Non-pigmented ciliary epithelial cell (primary cell): ENCODE measurements at places on chromosomes 6 and 20.

- DNase-seq: no peak
Observed at GRCh38 chr20:54153041-54153327, 20.8 kb downstream of the CYP24A1 start.

GRCh38 chr6:132733283-132733682, 19.4 kb upstream of the VNN1 start:
- no peak for DNase-seq

- no peak for DNase-seq
Observed at GRCh38 chr6:114342086-114342825, 567 bp downstream of the HS3ST5 start.

- DNase-seq: peak; percentile 85
Observed at GRCh38 chr6:138970856-138971425, 17.1 kb downstream of the REPS1 start.

DNA sequence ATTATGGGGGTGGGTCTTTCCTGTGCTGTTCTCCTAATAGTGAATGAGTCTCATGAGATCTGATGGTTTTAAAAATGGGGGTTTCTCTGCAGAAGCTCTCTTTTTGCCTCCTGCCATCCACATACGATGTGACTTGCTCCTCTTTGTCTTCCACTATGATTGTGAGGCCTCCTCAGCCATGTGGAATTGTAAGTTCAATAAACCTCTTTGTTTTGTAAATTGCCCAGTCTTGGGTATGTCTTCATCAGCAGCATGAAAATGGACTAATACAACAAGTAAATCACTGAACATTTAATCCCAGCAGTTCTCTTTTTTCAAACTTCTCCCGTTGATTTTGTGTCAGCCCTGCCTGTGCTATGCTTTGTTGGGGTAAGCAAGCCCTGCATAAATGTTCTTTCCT, 95.2 kb downstream of the FAM217A start:
- DNase-seq: no peak

- DNase-seq: no peak
Observed at GRCh38 chr6:132381381-132381780, 19.9 kb downstream of the MOXD1 start.

DNA sequence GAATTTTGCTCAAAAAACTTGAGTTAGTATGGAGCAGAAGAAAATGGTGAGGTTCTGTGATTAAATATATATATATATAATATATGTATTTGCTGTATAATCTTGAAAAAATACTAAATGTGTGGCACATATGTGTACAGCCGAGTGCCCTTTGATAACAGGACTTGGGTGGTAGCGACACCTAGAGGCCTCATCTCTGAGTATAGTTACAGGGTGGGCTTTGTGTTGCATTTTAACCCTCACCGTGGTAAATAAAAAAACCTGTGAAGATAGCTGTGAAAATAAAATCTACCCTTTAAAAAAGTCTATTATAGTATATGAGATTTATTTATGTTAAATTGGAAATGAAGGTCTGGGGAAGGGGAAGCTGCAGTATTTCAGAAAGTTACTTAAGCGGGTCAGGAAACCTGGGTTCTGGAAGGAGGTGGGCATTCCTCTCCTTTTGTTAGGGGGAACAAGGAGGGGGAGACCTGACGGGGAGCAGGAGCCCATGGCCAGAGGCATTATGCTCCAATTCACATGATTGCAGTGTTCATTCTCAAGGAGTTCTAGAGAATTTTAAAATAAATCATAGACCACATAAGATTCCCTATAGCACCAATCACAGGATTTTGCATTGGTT, 82.7 kb downstream of the SH3BGRL2 start:
- peak; percentile 3 for DNase-seq

DNA sequence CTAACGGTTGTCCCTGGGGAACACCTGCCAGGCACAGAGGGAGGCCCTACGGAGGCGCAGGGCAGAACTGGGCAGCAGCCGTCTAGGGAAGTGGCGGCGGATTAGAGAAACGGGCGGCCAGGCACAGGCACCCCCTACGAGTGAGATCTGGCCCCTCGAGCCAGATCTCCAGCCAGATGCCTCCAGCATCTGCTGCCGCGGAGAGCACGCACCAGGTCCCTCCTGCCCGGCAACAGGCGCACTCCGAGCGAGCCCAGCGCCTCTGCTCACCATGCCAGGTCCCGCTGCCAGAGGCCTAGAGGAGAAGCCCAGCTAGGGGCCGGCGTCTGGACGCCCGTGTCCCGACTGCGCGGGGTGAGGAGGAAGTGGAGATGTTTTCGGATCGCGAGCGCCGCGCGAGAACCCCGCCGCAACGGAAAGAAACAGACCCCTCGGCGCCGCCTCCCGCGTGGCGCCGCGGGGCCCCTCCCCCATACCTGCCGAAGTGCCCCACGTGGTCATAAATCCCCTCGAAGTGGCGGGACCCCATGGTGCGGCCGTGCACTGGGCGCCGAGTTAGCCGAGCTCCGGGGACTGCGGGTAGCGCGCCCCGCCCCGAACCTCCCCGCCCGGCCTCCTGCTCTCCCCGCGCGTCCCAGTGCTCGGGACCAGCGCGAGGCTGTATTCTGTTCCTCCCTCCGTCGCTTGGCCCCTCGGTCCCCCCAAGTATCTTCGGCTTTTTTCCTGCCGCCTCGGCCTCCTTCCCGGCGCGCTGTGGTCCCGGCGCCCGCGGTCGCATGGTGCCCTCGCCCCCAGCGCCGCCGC, at the start of gene SLC22A16:
SLC22A16 (minus strand) TSS at position 568 of the 804 bp plus-strand sequence; CDS start at position 529, 39 bp downstream.
- DNase-seq: no peak

GRCh38 chr20:7692478-7692877, 247.8 kb downstream of the HAO1 start:
- no peak for DNase-seq

DNA sequence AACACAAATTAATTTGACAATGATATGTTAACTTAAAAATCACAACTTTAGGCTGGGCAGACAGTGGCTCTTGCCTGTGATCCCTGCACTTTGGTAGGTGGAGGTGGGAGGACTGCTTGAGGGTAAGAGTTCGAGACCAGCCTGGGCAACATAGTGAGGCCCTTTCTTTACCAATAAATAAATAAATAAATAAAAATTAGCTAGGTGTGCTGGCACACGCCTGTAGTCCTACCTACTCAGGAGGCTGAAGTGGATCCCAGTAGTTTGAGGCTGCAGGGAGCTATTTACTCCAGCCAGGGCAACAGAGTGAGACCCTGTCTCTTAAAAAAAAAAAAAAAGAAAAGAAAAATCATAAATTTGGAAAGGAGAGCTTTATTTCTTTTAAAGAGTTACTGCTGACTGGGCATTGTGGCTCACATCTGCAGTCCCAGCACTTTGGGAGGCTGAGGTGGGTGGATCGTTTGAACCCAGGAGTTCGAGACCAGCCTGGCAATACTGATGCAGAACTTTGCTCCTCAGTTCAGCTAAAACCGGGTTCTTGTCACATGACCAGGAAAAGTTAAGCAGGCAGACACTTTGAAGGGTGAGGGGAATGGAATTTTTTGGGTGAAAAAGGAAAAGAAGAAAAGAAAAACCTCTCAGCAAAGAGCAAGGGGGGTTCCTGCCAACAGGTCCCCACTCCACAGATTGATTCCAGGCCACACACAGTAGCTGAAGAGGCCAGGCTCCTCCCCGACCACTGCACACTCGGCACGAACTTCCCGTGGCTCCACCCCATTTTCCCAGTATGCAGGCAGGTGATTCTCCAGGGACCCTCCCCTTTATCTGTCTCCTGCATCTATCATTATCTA, 44.0 kb upstream of the DDR1 start:
- no peak for DNase-seq

DNA sequence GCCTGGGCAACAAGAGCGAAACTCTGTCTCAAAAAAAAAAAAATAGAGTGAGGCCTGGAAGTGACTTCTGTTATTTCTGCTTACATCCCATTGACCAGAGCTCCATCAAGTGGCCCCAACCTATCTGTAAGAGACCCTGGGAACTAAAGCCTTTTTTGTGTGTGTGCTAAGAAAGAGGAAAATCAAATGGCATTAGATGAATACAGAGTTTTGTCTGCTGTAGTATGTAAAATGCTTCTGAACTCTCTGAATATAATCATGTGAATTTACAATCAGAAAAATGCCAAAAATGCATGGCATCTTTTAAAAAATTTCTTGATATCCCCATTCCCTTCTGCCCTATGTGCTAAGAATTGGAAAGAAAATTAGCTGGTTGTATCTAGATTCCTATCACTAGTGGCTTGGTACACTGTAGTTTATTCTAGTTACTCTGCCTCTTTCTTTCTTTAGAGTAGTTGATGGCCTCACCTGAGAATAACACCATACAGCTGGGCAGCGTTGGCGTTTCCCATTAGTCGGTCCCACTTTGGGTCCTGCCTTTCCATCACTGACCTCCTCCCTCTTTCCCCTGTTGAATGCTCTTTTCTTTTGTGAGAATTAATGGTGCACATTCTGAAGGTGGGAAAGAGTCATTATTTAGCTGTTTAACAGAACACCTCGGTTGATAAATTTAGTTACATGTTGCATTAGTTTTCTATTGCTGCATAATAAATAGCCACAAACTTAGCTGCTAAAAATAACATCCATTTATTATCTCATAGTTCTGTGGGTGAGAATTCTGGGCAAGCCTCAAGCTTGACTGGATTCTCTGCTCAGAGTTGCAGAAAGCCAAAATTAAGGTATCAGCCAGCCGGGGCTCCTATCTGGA, 38.2 kb downstream of the SAMD5 start:
- DNase-seq: no peak

DNA sequence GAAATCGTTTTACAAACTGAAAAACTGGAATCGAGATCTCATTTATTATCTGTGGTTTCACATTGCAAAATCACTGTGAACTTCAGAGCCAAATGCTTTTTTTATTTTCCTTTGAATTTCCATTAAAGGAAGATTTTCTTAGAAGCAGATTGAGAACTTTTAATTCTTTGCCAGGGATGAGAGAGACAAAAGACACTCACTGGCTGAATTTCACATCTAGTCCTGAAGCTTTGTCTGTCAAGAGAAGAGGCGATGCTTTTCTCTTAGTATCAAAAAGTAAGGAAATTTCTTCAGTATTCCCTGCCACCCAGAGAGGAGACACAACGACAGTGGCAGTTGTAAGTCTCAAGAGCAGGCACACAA, 141.8 kb downstream of the TMEM200A start:
- no peak for DNase-seq

DNA sequence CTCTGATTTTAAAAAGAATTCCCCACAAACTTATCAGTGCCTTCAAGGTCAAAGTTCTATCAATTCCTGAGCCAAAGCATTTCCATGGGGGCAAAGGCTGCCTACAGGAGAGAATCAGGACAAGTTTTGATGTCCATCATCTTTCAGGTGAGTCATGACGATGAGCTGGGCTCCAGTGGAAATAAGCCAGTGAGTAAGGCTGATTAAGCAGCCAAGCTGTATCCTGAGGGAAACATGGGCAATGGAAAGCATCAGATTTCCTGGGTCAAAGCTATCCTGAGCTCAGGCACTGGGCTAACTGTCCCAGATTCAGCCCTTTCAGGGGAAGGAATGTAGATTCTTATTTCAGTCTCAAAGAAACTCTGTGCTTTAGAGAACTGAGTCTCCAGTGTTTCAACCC, 377.4 kb downstream of the CD109 start:
- DNase-seq: no peak

DNA sequence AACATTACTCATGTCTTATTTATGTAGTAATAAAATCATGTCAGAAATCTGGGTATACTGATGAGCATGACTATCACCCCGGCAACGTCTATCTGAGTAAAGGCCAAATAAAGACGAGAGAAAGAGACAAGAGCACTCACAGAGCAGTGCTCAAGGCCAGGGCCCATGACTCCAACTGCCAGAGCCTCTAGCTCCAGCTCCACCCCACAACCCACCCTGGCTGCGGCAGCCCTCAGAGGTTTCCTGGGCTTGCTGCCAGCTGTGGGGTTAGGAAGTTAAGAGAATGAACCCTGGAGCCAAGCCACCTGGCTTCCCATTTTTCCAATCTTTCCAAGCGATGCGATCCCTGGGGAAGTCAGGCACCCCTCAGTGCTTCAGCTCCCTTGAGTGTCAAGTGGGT, 92.0 kb upstream of the PAX1 start:
- DNase-seq: no peak

DNA sequence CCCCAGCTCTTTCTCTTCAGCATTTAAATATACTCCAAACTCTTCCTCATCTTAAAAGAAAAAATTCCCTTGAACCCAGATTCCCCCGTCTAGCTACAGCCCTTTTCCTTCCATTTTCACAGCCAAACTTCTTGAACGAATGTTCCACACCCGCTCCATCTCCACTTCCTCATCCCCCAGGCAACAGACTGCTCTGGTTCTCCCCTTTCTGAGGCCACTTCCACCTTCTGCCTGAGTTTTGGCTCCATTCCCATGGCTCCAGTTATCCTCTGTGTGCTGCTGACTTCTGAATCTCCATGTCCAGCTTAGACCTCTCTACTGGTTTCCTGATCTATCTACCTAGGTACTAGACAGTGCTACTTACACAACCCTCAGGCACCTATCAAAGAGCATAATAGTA, 106.4 kb downstream of the RALGAPA2 start:
- no peak for DNase-seq

DNA sequence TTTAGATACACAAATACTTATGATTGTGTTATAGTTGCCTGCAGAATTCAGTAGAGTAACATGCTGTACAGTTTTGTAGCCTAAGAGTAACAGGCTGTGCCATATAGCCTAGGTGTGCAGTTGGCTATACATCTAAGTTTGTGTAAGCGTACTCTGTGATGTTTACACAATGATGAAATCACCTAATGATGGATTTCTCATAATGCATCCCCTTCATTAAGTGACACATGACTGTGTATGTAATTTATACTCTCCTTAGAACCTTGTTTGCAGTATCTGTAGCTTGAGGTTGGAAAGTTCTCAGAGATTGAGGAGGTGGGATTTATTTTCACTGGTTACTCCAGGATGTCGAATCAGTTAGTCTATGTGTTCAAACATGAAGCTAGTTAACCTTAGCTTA, 67.0 kb upstream of the TMEM30A start:
- DNase-seq: no peak

DNA sequence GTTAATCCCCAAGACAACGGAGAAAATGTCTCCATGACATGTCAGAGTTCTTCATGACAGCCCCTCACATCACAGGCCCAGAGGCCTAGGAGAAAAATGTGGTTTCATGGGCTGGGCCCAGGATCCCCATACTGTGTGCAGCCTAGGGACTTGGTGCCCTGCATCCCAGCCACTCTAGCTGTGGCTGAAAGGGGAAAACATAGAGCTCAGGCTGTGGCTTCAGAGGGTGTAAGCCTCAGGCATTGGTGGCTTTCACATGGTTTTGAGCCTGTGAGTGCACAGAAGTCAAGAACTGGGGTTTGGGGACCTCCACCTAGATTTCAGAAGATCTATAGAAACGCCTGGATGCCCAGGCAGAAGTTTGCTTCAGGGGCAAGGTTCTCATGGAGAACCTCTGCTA, 122.8 kb downstream of the FHL5 start:
- DNase-seq: no peak

DNA sequence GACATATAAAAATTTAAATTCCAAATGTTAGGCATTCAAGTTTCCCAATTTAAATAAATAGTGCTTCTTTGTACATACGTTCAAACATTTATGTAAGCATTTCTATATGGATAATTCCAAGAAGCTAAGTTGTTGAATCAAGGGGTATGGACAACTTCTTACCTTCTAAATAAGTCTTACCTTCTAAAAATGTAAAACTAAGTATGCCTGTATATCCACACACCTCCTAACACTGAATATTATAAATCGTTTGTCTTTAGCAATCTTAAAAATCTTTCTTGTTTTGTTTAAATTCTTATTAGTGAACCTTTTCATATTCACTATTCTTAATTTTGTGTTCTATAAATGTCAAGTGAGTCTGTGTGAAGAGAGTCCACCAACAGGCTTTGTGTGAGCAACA, 2.5 kb upstream of the ZSCAN16 start:
- DNase-seq: no peak

- DNase-seq: no peak
Observed at GRCh38 chr20:35542990-35543389, 1.1 kb downstream of the ERGIC3 start.
